ENCODE measurements at places on chromosomes 2 and 18. TPM values are rescaled to one million over a fixed set of nuclear protein-coding genes. Genes with fewer than 3 reads are reported as not detected.

PXDN gene
- polyA plus RNA-seq = 158 TPM

TACR1 gene
- 2.3 TPM for polyA plus RNA-seq

DTNB gene
- polyA plus RNA-seq = 19.6 TPM

- DNase-seq = no peak
These were observed 2.6 kb downstream of the AFG3L2 start for GRCh38 chr18:12374401-12374800.

NAT8 gene
- 23.9 TPM for polyA plus RNA-seq

GPR45 gene
- polyA plus RNA-seq = 0.12 TPM

CRYGD gene
- not detected for polyA plus RNA-seq

DNA sequence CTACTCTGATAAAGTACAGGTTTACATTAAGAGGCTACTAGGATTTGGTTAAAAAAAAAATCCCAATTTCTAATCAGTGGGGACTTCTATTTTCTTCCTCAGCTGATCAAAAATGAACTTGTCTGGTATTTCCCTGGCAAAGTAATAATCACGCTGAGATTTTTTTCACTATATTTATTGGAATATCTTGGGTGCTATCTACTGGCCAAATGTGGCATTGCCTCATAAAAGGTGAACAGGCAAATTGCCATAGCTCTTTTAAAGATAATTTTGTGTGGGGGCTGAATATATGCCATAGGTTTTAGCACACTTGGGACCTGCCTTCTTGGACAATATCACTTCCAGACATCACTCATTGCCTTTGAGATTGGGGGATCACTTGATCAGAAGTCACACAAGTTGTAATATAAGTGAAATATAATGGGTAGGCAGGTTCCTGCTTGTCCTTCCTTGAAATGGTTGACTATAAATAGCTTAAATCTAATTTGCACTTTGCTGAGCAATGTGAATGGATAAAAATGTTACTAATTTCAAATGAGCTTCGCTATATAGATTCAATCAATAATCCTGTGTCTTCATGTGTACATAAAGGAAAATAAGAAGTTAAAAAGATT lies 7.0 kb upstream of the NXPH2 start:
- no peak for DNase-seq

GRCh38 chr2:86062043-86062442 lies 43.6 kb downstream of the POLR1A start:
- DNase-seq = no peak

ALS2 gene
- polyA plus RNA-seq = 32.0 TPM

NOL4 gene
- polyA plus RNA-seq = 2.1 TPM

DNA sequence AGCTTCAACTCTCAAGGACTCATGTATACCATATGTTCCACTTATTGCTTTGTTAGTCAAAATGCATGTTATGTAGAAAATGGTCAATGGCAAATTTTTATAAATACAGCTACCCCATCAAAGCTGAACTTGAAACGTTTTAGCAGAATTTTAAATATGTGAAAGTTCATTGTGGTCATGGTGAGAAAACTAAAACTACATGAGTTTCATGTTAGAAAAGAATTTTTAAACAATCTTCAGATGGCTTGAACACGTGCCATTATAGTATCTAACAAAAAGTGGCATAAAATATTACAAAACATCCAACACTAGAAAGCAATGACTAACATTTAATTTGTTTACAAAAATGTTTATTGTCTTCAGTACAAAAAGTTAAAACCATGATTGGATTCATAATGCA lies 246.0 kb upstream of the KCNJ3 start:
- DNase-seq = no peak

DNA sequence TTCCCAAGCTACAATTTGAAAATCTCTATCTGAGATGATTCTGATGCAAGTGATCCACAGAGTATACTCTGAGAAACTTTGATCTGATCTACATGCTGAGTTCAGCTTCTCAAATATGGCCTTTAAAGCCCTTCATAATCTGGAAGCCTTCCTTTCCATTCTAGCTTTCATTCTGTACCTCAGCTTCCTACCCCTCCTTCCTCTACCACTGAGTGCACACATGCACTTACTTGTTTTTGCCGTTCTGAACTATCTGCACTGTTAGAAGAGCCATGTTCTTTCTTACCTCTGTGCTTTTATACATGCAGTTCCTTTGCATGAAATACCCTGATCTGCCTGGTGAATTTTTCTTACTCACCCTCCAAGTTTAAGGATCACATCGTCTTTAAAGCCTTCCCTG lies 25.0 kb downstream of the REL start:
- no peak for DNase-seq

GRCh38 chr2:138182250-138182936 lies 218.1 kb downstream of the HNMT start:
- no peak for DNase-seq

PPM1B gene
- 84.3 TPM for polyA plus RNA-seq

HOXD3 gene
- polyA plus RNA-seq = 21.4 TPM

GRCh38 chr2:173855661-173856060 lies 109.5 kb downstream of the SP3 start:
- DNase-seq = no peak

GRCh38 chr2:71756280-71756906 lies 303.0 kb downstream of the DYSF start:
- no peak for DNase-seq

VWC2L gene
- polyA plus RNA-seq = 0.07 TPM

DNA sequence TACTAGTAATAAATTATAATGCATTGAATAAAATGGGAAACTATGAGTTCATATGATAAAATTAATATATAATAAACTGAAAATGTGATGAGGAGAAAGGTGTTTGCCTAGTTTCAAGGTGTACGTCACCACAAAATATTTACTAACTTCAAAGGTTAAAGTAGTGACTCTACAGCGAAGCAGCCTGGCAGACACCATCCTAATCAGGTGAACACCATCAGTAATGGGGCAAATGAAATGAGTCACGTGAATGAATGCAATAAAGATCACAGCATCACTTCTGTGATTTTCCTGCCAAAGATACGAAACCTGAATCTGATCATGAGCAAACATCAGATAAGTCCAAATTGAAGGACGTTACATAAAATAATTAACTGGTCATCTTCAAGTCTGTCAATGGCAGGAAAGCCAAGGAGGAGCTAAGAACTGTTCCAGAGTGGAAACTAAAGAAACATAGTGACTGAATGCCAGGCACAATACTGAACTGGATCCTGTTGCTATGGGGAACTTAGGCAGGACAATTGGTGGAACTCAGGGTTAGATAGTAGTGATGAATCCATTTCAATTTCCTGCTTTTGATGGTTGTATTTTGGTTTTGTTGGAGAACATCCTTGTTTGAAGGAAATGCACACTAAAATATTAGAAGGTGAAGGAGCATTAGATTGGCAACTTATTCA lies 12.1 kb upstream of the NOSTRIN start:
- no peak for DNase-seq

SCTR gene
- 7.4 TPM for polyA plus RNA-seq

NT5C1B gene
- 0.51 TPM for polyA plus RNA-seq

DNA sequence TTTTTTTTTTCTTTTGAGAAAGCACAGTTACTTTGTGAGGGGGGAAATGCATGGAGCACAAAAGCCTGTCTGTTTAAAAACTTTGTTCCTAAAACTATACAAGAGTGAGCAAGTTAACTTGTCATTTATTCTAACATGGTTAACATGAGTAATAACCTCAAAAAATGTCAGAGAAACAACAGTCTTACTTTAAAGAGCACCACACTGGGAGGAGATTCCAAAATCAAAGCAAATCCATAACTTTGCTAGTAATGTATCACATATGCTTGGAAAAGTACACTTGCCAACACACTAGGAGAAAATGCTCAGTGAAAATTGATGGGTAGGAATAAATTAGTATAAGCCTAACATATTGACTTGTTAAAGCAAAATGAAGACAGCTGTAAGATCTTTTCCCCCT lies 157.1 kb downstream of the PRPF40A start:
- DNase-seq = no peak

PDCD1 gene
- polyA plus RNA-seq = not detected

GRCh38 chr18:38606841-38607240 lies 1041.2 kb upstream of the CELF4 start:
- DNase-seq = no peak

DNA sequence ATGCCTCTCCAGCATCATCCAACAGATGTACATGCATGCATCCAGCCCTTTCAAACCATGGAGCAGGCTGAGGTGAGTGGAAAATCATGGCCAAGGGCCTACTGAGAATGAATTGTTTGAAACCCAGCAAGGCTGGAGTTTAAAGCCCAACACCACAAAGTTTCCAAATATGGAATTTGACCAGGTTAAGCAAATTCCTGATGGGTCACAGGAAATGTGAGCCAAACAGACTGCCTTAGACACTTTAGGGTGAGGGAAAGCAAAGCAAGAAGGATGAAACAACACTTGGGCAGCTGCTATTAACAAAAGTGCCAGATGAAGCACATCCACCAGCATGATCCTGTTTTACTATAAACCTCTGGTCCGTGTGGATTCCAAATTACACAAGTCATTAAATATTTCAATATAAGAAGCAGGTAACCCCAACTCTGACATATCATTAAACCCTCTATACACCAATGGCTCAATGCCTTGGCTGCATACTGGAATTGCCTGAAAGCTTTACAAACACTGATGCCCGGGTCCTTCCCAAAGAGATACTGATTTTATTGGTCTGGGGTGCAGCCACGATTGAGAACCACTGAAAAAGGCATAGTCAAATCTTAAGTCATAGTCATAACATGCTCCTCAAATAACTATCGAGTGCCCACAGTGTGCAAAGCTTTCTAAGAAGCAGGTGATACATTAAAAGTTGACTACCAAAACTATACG lies 9.1 kb downstream of the KLF7 start:
- no peak for DNase-seq

- no peak for DNase-seq
These were observed 74.6 kb downstream of the SLC4A3 start for GRCh38 chr2:219701847-219702634.

IAH1 gene
- 50.0 TPM for polyA plus RNA-seq

GALR1 gene
- polyA plus RNA-seq = 0.07 TPM

DES gene
- 5.5 TPM for polyA plus RNA-seq

ICOS gene
- not detected for polyA plus RNA-seq

VRK2 gene
- 21.7 TPM for polyA plus RNA-seq

GRCh38 chr2:133503323-133503722 lies 64.9 kb downstream of the NCKAP5 start:
- no peak for DNase-seq

DNA sequence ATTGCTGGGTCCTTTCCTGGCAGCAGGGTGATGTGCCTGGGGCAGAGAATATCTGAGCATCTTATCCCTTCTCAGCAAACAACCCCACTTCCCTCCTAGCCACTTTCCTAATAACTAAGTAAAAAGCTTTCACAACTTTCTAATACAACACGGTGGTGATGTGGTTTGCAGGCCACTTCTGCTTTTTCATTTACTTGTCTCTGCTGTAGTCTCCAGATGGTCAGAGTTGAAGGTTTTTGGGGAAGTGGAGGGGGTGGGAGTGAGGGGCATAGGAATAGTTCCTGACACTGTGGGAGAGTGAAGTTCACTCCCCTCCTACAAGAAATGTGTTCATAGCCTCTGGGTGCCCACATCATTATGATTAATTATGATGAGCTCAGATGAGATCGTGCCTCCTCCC lies 11.6 kb downstream of the OXER1 start:
- no peak for DNase-seq

NCKAP5 gene
- polyA plus RNA-seq = 10.1 TPM

- DNase-seq = no peak
These were observed 279.7 kb downstream of the MEIS1 start for GRCh38 chr2:66714610-66715009.

DNA sequence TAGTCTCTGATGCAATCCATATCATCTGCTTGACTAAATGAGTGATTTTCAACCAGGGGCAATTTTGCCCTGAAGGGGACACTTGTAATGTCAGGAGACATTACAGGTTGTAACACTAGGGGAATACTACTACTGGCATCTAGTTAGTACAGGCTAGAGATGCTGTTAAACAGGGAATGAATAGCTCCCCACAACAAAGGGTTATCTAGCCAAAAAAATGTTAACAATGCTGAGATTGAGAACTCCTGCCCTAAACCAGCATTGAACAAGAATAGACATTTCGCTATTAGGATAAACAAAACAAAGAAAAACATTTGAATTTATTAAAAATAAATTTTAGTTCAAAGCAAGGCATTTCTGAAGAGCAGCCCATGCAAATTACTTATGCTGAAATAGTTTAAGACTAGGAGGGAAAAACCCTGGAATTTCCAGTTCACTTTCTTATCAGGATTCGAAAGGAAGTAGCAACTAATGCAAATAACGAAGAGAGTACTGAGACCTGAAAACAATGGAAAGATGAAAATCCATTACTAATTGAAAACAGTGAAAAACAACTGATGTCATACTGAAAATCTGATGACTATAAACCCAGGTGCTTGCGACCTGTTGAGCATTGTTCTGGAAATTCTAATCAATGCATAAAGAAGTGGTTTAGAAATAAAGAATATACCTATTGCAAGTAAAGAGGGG lies 53.1 kb downstream of the CAB39 start:
- DNase-seq = no peak

- no peak for DNase-seq
These were observed 10.2 kb upstream of the ITGA4 start for GRCh38 chr2:181446985-181447384.

- DNase-seq = no peak
These were observed 14.7 kb upstream of the PXDN start for GRCh38 chr2:1758774-1759610.

DNA sequence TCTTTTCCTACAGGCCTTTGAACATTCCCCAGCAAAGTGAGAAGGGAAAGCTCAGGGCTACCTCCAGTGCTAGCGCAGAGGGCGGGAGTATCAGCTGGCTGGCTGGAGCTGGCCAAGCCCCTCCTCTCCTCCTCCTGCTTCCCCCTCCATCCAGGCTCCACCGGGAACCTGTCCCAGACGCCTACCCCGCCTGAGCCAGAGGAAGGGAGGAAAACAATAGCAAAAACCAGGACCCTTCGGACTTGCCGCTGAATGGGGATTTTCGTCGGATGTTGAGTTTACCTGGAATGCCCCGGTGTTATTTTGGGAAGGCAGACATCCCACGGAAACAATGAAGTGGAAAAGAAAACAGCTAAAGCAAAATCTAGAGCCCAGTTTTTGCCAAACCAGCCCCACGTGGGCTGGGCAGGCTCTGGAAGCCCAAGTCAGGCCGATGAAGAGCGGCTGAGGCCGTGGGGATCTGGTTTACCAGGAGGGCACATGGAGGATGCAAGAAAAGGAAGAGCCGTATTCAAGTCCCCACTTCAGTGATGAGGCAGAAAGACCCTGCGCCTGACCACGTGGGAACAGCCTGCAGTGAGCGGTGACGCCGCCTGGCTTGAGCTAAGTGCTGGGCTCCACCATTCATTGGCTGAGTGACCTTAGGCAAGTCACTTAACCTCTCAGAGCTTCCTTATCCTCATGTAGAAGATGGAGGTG lies 100.4 kb upstream of the LCLAT1 start:
- no peak for DNase-seq

DNA sequence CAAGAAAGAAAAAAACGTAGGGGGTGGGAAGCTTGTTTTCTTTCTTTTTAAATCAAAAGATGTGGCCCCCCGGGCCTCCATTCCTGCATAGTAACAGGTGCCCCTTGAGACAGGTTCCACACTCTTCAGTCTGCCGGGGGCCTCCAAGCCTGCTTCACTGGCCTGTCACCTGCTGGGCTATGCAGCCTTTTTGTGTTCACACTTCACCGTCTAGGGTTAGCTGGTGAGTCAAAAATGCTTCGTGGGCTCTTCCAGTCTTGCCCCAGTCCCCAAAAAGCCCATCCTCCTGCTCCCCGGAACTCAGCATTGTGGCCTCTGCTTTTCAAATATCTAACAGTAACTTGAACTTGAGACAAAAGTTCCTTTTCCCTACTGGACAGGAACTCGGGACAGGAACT lies 67.9 kb downstream of the POLR1A start:
- DNase-seq = no peak

GRCh38 chr18:78601923-78602322 lies 377.7 kb upstream of the SALL3 start:
- no peak for DNase-seq

PPP1R1C gene
- 1.8 TPM for polyA plus RNA-seq
